Uterus (tissue), 4 donors: ENCODE measurements at places on chromosomes 11 and 22.

- no peak for DNase-seq
Measured at GRCh38 chr11:120871194-120871593, 152.7 kb upstream of the TBCEL start.

DNA sequence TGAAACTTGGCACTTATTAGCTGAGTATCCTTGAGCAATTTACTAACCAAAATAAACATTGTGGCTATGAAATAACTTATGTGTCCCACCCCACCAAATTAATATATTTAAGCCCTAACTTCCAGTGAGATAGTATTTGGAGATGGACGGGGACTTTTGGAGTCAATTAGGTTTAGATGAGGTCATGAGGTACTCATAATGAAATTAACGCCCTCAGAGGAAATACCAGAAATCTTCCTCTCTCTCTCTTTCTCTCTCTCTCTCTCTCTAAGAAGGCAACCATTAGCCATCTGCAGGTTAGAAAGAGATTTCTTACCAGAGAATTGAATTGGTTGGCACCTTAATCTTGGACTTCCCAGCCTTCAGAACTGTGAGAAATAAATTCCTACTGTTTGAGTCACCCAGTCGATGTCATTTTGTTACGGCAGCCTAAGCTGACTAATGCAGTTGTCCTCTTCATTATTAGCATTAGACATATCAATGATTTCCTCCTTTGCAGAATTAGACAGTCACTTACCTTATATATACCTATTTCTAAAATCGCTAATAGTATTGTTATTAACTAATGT, 1284.0 kb downstream of the FAM181B start:
- DNase-seq = no peak

GRCh38 chr22:32996702-32997101, 61.5 kb downstream of the SYN3 start:
- DNase-seq = peak; percentile 34

DNA sequence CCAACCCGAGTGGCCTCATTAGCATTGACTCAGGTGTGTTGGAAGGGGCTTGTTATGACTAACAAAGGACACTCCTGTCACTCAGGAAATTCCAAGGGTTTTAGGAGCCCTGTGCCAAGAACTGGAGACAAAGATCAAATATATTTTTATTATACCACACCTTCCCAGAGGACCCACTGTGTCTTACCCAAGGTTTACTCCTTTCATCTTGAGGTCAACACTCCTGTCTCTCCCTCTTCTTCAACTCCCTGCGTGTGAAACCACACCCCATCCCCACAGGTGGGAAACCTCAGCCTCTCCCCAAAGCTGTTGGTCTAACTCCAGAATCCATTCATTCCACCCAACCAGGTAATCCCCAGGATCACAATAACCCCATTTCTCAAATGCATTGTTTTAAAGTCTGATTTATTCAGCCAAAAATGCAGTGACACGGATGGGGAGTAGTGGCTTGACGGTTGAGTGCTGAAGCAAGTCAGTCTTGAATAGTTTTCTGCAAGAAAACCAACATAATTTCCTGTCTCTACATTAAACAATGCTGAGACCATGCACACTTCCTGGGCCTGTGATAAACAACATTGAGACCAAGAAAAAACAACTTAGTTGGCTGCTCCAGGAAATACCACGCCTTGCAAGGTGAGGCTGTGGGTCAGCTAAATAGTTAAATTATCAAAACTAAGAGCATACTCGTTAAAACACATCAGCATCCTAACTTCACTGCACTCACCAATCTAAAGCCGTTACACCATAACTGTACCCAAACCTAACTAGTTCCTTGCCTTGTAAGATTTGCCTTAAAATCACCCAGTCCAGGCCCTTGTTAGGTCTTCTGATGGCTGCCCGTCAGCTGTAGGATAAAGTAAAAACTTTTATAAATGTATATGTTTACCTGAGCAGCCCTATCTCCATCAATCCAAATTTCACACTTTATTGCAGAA, 38.5 kb upstream of the SPON1 start:
- no peak for DNase-seq

DNA sequence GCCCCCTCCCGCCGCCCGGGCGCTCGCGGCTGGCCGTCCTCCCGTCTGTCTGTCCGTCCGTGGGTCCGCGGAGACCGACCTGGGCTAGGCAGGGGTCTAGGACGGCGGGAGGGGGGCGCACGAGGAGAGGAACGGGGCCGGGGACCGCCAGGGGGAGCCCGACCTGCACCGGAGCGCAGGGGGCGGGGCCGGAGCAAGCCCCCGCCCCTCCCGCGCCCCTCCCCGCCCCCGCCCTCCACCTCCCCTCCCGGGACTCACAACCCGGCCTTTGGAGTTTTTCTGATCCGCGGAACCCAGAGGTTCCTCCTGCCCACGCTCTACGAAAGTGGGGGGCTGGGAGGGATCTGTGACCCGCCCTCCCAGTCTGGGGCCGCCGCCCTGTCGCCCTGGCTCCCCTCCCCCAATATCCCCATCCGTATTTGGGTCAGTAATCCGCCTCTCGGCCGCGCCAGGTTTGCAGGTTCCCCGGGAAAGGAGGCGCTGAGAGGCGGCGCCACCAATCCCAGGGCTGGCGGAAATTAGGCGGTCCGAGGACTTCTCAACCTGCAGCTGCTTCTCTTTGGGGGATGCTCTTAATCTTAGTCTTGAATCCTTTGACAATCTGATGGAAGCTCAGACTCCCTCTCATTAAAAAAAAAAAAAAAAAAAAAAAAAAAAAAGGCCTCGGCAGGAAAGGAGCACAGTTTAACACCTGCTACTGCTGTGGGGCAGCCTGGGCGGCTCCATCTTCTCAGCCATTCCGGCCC, 925 bp upstream of the KCNJ11 start:
- peak; percentile 62 for DNase-seq
